ENCODE measurements at places on chromosomes 12 and 14.

GRCh38 chr14:104362761-104363605, 216.6 kb upstream of the C14orf180 start:
- no peak for DNase-seq

GRCh38 chr12:5901416-5901815, 43.6 kb downstream of the ANO2 start:
- no peak for DNase-seq

GRCh38 chr12:18158774-18159557, 69.0 kb upstream of the RERGL start:
- no peak for DNase-seq

- no peak for DNase-seq
These were observed 3.9 kb upstream of the ABHD4 start for GRCh38 chr14:22594156-22594716.

DNA sequence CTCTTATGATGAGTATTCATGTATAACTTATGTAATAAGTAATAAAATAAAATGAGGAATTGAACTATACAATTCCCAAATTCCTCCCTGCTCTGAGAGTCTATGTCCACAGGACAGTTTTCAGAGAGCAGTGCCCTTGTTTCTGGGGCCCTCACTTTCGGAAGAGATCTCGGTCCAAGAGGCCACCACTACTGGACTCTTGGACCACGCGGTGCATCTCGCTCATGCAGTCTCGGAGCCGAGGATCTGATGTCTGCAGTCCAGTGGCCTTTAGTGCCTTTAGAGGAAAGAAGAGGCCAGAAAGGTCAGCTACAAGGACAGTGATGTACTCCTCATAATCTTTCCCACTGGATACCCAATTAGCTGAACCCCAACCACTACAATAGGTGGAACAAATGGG, 8.3 kb downstream of the GLS2 start:
- no peak for DNase-seq

DNA sequence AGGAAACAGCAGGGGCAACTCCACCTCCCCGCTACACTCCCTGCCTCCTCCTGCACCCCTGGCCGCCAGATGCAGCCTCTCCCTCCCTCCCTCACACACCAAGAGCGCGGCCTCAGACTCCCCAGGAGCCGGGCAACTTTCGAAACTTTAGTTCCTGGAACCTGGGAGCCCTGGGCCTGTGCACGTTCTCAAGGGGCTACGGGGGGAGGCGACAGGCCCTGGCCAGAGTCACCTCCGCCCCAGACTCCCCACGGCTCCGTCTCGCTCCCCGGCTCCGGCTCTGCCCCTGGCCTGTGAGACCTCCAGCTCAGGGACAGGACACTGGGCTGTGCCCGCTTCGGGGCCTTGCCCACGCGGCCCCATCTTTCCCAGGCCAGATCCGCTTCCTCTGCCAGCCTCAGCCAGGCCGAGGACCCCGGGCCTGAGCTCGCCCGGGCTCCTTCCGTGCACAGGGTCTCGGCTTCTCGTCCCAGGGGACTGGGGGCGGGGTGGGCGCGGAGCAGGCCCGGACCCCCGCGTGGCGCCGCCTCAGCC, 5.5 kb downstream of the AMN start:
- no peak for DNase-seq

GRCh38 chr12:113874999-113875561, 91.0 kb downstream of the RBM19 start:
- DNase-seq = no peak

- no peak for DNase-seq
These were observed 28.7 kb downstream of the MLXIP start for GRCh38 chr12:122107261-122107660.
